Chondrocyte (in vitro differentiated cells): ENCODE measurements at places on chromosomes 4 and X.

- DNase-seq, result peak; percentile 92
Observed at GRCh38 chrX:141176586-141177451, at the start of gene LDOC1. Gene LDOC1, minus strand, starts transcription at chrX:141177129. Its CDS starts 108 bp downstream, at chrX:141177021.

- DNase-seq, result no peak
Observed at GRCh38 chrX:75746891-75747639, 38.0 kb downstream of the MAGEE2 start.

DNA sequence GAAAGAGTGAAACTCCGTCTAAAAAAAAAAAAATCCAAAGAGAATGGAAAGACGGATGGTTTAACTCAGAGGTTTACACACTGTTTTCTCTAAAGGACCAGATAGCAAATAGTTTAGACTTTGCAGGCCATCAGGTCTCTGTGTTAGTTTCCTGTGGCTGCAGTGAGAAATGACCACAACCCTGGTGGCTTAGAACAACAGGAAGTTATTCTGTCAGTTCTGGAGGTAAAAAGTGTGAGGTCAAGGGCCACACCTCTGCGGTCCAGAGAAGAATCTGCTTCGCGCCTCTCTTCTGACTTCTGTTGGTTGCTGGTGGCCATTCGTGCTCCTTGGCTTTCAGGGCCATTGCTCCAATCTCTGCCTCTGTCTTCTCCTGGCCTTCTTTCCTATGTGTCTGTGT is 76.9 kb downstream of the TENM3 start:
- no peak for DNase-seq

DNA sequence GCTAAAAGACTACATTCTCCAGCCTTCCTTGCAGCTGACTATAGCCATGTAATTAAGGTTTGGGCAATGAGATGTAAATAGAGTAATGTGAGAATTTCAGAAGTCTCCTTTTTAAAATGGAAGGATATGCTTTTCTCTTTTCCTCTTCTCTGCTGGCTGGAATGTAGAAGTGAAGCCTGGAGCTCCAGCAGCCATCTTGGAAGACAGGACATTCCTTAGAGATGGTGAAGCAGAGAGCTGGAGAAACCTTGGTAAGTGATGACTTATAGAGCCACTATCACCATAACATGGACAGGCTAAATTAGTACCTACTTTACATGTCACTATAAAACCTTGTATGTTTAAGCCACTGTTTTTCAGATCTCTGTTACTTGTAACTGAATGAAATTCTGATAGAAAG is 48.0 kb downstream of the RASL11B start:
- no peak for DNase-seq

DNA sequence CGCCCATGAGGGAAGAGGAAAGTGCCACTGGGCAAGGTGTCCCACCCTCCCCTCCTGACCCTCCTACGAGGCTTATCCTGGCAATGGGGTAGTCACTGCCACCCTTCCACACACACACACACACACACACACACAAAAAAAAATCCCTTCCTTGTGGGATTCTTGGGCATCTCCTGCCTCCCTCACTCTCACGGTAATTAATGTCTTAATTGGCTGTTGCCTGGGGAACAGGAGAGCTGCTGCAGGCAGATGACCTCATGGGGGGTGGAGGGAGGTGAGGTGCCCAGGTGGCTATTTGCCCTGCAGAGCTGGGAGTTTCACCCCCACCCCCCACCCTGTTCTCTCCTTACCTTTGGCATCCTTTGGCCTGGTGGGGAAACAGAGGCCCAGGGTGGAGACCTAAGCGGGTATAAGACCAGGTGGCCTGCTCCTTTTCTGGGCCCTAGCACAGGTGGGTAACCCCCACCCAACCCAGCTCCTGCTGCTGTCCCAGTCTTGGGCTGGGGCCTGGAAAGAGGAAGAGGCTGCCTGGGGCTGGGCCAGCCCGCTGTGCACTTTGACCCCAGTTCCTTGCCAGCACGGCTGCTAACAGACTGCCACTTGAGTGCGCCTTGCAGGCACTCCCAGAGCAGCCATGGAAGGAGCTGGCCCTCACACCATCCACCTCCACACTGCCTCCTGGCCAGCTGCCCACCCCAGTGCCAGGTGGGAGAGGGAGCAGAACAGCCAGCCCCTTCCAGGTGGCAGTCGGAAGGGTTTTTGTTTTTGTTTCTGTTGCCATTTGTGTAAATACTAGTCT is 12.6 kb downstream of the EFNB1 start:
- no peak for DNase-seq

DNA sequence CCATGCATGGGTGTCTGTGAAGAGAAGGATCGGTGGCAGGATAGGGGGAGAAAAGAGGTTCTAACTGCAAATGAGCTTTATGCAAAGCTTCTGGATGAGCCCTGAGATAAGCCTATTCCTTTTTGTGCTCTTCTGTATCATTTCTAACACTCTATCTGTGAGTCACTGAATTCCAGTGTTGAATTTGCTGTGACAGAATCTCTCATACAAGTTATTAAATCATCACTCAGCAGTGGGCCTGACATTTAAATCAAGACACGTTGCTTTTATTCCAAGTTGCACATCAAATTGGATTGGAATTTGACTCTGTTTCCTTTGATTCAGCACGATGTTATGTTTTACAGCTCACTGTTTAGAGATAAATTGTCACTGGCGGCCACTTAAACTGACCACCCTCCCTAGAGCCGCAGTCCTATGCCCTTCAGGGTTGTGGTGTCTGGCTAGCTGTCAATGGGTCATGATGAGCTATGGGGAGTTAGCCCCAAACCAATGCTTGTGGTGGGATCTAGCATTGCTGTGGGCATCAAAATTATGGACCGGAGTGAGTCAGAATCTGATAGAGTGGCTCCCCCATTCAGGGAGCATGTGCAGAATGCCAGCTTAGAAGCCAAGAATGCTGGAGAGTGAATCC is 42.7 kb downstream of the LHFPL1 start:
- no peak for DNase-seq

DNA sequence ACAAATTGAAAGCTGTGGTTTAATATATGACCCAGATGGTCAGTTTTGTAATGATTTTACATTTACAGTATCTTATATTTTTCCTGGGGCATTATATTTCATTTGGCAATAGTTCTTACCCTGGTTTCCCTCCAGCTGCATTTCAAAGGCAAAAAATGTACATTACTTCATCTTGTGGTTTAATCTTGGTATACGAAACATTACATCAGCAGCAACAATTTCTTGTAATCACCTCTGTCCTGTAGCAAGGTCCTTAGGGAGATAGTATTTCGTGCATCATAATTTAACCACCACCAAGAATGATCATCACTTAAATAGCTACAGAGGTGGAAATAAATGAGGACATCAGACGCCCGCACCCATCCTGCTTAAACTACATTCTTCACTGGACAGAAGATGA is 48.8 kb downstream of the HS6ST2 start:
- no peak for DNase-seq
